NCI-H524 (cell line): ENCODE measurements at places on chromosomes 6 and 20.

GRCh38 chr20:44460795-44461141, 14.9 kb upstream of the TTPAL start:
- no peak for DNase-seq

GRCh38 chr20:44834693-44835092, 24.3 kb upstream of the RIMS4 start:
- no peak for DNase-seq

DNA sequence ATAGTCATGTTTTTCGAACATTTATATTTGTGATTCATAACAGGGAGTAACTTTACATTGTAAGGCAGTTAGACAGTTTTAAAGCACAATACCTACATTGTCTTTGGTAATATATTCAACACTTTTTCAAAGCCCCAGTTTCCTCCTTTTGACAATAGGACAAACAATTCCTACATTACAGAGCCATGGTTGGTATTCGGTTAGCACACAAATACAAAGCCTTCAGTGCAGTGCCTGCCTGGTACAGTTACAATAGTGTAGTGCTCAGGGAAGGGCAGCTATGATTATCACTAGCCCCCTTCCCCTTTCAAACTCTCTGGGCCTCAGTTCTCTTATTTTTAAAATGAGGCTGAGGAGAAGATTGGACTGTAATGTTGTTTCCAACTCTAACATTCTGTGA, 207.8 kb downstream of the TPBG start:
- DNase-seq, result no peak

- no peak for DNase-seq
Observed at GRCh38 chr6:154341871-154342270, 14.7 kb downstream of the IPCEF1 start.

DNA sequence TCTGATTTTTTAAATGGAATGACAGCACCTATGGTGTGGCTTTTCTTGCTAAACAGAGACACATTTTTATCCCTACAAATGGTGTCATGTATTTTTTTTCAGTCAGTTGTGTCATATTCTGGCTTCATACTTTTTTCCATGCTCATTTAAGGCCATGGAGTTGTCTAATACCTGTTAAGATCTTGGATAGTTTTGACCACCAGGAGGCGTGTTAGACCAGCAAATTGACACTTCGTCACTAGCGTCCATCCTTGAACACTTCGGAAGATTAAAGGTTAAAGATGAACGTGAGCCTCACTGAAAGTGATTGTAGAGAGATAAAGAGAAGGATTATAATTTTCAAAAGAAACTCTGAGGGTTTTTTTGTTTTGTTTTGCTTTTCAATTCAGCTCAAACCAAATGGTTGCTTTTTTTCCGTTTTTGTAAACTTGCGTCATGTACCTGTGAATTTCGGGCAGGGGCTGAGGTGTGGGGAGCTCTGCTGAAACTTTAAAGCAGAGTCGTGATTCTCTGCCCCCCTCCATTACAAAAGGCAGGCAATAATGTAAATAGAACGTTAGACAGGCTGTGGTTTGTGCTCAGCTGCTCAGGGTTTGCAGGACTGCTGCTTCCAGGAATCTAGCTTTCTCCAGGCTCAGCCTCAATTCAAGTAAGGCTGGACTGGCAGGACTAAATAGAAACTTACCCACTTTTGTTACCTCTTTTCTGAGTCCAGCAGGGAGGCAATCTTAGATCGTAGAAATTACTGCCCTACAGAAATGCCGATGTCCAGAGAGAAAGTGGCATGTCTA, 245.1 kb downstream of the FOXA2 start:
- DNase-seq, result peak; percentile 29

DNA sequence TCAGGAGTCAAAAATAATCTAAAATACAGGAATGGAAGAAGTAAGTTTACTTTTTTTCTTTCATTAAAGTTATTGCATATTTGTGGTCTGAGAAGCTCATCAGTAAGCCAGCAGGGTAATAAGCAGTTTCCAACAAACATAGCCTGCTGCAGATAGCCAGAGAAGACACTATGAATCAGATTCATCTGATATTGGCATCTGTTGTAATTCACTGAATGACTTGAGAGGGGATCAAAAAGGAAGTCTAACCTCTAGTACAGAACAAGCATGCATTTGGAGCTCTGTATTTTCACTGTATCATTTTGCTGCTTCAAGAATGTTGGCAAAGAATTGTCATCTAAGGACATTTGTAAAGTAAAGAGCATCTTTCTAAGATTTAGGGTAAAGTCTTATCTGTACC, 53.8 kb upstream of the UFL1 start:
- no peak for DNase-seq

GRCh38 chr6:169160091-169160854, 93.4 kb downstream of the THBS2 start:
- DNase-seq, result no peak

DNA sequence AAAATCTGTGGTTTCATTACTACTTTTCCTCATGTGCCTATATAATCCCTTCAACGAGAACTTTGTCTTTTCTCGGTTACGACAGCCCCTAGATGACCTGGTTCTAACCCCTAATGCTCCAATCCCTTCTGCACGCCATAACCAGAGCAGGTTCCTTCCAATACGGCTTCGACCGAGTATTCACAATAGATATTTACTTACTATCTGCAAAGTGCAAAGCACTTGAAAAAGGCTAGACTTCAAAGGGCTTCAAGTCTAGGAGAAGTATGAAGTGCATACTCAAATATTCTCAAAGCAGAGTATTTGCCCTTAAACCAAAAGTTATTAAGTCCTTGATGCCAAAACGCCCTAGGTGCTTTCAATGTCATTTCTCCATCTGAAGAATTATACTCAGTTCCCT, 63.4 kb upstream of the NHSL1 start:
- DNase-seq, result no peak

DNA sequence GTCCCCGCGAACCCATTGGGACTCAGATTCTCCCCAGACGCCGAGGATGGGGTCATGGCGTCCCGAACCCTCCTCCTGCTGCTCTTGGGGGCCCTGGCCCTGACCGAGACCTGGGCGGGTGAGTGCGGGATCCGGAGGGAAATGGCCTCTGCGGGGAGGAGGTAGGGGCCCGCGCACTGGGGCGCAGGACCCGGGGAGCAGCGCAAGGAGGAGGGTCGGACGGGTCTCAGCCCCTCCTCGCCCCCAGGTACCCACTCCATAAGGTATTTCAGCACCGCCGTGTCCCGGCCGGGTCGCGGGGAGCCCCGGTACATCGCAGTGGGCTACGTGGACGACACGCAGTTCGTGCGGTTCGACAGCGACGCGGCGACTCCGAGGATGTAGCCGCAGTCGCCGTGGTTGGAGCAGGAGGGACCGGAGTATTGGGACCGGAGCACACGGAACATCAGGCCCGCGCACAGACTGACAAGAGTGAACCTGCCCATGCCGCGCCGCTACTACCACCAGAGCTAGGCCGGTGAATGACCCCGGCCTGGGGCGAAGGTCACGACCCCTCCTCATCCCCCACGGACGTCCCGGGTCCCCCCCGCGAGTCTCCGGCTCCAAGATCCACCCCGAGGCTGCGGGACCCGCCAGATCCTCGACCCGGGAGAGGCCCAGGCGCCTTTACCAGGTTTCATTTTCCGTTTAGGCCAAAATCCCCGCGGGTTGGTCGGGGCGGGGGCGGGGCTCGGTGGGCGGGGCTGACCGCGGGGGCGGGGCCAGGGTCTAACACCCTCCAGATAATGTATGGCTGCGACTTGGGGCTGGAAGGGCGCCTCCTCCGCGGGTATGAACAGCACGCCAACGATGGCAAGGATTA, 15.7 kb upstream of the HLA-A start:
- no peak for DNase-seq

GRCh38 chr20:52869698-52870501, 102.3 kb upstream of the TSHZ2 start:
- DNase-seq, result no peak

GRCh38 chr6:136562211-136562610, 12.0 kb upstream of the MAP7 start:
- DNase-seq, result no peak

DNA sequence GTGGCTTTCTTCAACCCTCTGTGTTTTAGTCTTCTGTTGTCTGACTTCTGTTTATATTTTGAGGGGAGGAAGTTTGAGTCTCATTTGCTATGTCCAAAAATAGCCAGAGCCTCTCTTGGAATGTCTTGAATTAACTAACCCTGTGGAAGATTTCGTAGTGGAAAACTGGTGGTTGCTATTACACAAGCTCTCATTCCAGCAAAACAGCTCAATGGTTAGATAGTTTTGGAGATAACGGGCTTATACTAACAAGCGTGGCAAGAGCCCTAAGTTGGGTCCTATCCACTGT, 1.6 kb downstream of the CCN2 start:
- no peak for DNase-seq

DNA sequence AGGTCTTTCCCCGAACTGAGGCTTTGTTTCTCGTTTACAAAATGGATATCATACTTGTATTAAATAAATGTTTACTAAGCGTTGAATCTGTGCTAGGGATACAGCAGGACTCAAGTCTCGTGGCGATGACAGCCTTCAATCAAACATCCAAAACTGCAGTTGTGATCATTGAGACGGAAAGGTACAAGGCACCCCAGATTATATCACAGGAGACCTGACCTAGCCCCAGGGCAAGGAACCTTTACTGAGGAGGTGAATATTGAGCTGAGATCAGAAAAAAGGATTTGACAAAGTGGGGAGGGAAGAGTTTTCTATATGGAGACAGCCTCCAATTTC, 476 bp downstream of the AAR2 start:
- DNase-seq, result no peak

GRCh38 chr20:36092398-36093024, 62.0 kb upstream of the EPB41L1 start:
- no peak for DNase-seq
